ENCODE measurements at places on chromosomes 16 and 17.

DNA sequence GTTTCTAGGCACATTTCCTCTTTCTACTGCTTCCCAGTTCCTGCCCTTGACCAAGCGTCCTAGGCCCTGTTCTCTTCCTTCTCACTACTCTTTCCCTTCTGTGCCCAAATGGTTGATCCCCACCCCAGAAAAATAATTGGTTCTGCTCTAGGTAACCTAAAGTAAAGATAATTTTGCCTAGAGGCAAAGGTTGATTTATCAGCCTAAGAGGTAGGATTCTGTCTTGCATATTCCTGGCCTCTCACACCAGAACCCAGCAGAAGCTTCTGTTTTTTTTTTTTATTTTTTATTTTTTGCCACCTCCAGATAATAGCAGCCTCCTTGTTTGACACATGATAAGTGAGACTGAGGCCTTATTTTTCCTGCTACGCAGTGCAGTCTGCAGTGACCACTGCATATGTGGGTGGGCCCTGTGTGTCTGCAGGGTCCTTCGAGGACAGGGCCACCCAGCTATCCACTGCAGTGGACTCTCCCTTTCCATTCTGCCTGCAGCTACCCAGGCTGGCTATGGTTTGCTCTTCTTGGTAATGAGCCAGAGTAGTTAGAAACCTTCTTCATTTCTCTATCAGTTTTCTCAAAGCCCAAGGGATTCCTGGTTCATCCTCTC, 701 bp downstream of the PIPOX start:
- DNase-seq = no peak

- no peak for DNase-seq
Observed at GRCh38 chr17:15087946-15088345, 177.2 kb downstream of the PMP22 start.

- DNase-seq = no peak
Observed at GRCh38 chr16:77877712-77878347, 89.5 kb downstream of the VAT1L start.

- DNase-seq = peak; percentile 90
Observed at GRCh38 chr17:57084802-57085447, at the start of gene AKAP1. Gene AKAP1 (plus strand): TSS chr17:57085246. CDS start chr17:57105465, 20,219 bp downstream.

GRCh38 chr17:12877953-12878669, 88.8 kb downstream of the ARHGAP44 start:
- no peak for DNase-seq
